ENCODE measurements at places on chromosomes 5 and 9.

- DNase-seq: no peak
Observed at GRCh38 chr5:116897291-116897690, 322.7 kb upstream of the SEMA6A start.

DNA sequence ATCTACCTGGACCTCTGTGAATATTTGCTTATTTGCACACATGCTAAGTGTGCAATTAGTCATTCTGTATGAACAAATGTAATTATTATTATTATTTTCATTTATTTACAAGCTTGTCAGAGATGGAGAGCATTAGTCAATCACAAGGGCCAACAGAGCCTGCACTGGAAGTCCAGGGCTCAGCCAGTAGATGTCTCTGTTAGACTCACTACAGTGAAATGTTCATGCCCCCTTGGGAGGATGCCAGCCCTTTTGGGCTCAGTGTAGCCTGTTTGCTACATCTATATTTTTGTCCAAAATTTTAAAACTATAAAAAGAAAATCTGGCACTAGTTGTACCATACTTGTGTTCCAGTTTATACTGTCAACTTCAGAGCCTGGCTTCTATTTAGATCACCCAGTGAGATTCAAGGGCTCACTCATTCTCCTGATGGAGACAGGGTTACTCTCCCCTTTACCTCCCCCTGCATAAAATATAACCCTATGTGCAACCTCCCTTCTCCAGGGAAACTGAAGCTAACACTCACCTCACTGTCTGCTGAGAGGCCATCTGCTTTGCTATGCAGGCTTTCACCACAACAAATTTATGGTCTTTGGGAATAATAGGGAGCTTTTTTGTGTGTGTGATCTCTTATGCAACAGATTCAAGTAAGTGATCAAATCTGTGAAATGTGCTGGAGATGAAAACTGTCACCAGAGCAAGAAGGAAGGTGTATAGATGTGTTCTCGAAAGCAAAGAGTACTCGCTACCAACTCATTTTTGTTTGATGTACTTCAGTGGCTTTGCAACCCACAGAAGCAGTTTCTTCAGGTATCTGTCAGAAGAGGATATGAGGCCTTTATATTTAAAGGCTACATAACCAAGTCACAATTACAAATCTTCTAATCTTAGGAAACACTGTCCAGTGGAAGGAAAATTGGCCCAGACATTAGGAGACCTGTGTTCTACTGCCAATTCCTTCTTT is 99.9 kb upstream of the TLE4 start:
- DNase-seq: peak; percentile 32

- no peak for DNase-seq
Observed at GRCh38 chr9:68741704-68742332, 36.8 kb downstream of the PIP5K1B start.

- DNase-seq: peak; percentile 51
Observed at GRCh38 chr9:34869390-34869789, 88.7 kb upstream of the PHF24 start.

- peak; percentile 63 for DNase-seq
Observed at GRCh38 chr5:110757118-110757729, 18.4 kb downstream of the SLC25A46 start.

DNA sequence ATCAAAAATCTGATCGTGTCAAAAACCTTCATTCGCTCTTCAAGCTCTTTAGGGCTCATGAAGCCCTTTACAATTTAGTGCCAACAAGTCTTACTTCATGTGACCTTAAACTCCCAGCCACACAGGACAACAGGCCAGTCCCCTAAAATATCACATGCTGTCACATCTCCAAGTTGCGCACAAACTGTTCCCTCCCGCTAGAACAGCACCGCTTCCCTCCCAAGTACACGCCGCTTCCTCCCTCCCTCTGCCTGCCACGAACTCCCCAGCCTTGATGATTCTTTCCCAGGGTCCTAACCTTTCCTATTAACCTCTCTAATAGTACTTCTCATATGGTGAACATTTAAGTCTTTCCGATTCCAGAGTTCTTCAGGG is 91.2 kb downstream of the TLE1 start:
- no peak for DNase-seq

GRCh38 chr5:54517174-54517511 is 416 bp upstream of the SNX18 start:
- no peak for DNase-seq

GRCh38 chr9:94030318-94031179 is 53.7 kb upstream of the PTPDC1 start:
- peak; percentile 78 for DNase-seq

- DNase-seq: no peak
Observed at GRCh38 chr9:32706725-32707100, 71.2 kb upstream of the TAF1L start.

- no peak for DNase-seq
Observed at GRCh38 chr5:172114875-172115422, 73.1 kb downstream of the STK10 start.

- no peak for DNase-seq
Observed at GRCh38 chr9:72313507-72313906, 51.5 kb downstream of the ZFAND5 start.

DNA sequence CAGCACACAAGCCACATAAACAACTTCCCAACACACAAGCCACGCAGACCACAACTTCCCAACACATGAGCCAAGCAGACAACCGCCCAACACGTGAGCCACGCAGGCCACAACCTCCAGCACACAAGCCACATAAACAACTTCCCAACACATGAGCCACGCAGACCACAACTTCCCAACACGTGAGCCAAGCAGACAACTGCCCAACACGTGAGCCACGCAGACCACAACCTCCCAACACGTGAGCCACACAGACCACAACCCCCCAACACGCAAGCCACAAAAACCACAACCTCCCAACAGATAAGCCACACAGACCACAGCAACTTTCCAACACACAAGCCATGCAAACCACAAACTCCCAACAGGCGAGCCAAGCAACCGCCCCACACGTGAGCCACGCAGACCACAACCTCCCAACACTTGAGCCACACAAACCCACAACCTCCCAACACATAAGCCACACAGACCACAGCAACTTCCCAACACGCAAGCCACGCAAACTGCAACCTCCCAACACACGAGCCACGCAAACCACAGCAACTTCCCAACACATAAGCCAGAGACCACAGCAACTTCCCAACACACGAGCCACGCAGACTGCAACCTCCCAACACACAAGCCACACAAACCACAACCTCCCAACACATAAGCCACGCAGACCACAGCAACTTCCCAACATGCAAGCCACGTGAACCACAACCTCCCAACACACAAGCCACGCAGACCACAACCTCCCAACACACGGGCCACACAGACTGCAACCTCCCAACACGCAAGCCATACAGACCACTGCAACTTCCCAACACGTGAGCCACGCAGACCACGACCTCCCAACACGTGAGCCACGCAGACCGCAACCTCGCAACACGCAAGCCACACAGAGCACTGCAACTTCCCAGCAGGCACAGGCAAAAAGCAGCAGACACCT is 10.1 kb downstream of the BRD9 start:
- DNase-seq: no peak

- no peak for DNase-seq
Observed at GRCh38 chr9:118618849-118619248, 750.4 kb downstream of the BRINP1 start.

DNA sequence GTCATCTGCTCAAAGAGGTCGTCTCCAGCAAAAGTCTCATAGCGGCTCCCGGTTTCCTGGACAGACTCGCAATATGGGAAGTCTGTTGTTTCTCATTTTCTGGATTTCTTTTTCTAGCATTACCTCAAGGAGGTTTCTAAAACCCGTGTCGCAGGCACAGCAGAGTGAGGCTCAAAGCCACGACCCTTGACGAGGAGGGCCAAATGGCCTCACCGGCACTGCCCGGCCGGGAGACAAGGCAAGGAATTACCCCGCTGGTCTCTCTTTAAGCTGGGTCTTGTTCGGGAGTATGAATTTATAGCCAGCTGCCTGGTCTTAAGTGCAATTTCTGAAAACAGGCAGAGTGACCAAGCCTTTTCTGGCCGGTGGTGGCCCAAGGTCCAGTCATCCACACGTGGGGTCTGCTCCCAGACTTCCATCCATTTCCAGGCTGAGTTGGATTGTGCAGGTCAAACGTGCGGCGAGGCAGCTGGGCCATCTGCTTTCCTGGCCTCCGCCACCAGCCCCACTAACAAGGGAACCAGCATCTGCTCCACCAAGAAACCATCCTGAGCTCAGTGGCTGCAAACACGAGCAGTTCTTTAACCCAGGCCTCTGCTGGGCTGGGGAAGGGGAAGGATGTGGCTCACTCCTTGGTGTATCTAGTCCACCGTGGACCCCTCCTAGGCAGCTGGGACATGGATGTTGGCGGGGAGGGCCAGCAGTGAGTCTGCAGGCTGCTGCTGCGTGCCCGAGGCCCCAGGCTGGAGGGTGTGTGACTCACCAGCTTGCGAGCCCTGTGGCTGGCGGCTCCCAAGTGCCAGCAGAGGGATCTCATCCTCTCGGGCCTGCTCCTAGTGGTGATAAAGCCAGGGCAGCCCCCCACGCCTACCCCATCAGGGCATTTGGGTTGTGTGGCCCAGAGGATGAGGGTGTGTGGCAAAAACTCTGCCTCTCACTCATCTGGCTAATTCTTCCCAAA is 55.6 kb upstream of the COL5A1 start:
- DNase-seq: peak; percentile 49

DNA sequence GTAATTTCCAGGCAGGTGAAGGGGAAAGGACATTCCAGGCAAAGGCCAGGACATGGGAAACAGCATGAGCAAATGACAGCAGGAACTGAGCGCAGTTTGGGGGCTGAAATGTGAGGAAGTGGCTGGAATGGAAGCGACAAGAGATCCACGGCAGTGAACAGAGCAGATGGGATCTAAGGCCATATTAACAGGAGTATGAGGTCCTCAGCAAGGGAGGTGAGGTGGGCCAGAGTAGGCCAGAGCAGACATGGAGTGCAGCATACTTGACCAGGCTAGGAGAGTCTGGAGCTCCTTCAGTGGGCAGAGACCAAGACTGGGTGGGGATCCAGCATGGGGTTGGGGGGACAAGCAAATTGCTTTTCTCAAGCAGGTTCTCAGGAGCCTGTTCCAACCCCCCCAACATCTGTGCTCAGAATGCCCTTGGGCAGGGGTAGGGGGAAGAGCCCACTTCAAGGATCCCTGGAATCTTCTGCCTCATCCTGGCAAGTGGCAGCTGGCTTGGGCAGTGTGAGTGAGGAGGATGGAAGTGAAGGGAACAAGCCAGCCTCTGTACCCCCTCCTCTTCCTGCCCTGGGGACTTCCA is 34.5 kb downstream of the DAB2IP start:
- no peak for DNase-seq

- DNase-seq: no peak
Observed at GRCh38 chr5:139820130-139820529, 24.5 kb downstream of the PSD2 start.

GRCh38 chr5:169971780-169972179 is 8.5 kb downstream of the INSYN2B start:
- no peak for DNase-seq

DNA sequence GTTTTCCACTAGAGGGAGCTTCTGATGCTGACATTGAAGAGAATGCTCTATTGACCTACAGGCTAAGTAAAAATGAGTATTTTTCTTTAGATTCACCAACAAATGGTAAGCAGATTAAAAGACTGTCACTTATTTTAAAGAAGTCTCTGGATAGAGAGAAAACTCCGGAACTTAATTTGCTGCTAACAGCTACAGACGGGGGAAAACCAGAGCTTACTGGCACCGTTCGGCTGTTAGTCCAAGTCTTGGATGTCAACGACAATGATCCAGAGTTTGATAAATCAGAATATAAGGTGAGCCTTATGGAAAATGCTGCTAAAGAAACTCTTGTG is 764 bp downstream of the PCDHA11 start:
- DNase-seq: peak; percentile 19

DNA sequence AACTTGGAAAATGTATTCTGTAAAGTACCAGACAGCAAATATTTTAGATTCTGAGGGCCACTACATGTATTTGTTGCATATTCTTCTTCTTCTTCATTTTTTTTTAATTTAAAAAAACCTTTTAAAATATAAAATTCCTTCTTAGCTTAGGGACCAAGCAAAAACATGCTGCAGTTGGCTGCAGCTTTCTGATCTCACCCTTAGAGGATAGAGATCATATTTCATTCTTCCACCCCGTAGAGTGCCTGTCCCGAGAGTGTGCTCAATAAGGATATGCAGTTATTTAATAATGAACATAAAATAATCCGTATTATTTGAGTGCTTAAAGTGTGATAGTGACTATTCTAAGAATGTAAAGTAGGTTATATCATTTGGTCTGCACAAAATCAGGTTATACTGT is 204.2 kb upstream of the CD180 start:
- DNase-seq: peak; percentile 19

DNA sequence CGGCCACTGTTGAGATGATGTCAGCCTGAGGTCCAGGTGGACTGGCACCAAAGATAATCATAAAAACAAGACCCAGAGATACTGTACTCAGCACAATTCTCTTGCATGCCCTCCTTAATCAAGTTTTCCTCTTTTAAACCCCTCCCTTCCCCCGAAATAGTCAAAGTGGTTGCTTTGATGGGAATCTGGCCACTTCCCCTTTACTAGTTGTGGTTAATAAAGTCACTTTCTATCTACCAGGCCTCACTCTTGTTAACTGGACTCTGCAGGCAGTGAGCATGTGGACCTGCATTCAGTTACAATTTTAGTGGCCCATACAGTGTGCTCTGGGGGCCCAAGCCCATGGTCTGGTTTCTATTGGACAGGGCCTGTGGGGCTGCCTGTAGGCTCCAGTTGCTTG is 17.5 kb downstream of the FBP2 start:
- no peak for DNase-seq

- DNase-seq: no peak
Observed at GRCh38 chr5:160635663-160636062, 214.0 kb downstream of the PTTG1 start.

DNA sequence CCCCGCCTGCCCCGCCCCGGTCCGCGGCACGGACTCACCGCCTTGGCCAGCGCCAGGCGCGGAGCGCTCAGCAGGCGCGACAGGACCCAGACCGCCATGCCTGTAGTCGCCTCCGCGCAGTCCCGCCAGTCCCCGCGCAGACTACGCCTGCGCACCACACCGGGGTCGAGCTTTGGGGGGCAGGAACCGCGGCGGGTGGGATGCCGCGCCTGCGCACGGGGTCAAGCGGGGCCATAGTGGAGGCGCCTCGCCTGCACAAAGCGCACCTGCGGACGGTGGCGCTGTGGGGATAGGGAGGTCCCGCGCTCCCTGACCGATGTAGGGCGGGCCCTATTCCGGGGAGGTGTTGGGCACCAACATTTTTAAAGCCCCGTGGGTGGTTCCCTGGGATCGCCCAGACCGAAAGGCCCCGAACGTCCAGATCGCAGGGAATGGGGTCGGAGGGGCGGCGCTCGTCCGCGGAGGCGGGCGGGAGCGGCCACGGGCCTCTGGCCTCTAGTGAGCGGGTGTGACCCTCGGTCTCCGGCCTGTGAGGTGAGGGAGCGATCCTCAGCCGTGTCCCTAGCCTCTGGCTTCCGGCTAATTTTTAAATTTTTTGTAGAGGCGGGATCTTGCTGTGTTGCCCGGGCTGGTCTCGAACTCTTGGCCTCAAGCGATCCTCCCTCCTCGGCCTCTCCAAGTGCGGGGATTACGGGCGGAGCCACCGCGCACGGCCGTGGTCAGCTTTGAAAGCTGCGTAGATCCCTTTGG is 70.8 kb upstream of the LPCAT1 start:
- DNase-seq: peak; percentile 28
